ENCODE measurements at places on chromosomes 12 and 14.

- no peak for DNase-seq
These were observed 78.2 kb downstream of the PHLDA1 start for GRCh38 chr12:75953312-75953906.

GRCh38 chr14:91062600-91062999 lies 2.2 kb upstream of the RPS6KA5 start:
- DNase-seq, result no peak

DNA sequence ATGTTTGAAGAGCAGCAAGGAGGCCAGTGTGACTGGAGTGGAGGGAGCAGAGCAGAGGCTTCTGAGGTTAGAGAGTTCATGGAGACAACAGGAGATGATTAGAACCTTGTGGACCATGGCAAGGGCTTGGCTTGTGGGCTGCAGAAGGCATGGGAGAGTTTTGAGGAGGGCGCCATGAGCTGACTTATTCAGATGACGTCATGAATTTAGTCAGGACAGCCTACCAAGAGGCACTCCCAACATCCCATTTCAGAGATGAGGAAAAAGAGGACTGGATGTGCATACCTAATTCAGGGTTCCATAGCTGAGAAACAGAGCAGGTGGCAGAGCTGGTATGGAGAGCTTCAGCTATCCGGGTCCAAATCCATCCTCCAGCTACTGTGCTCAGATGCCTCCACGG lies 101.8 kb downstream of the PLXNC1 start:
- DNase-seq, result no peak

- DNase-seq, result no peak
These were observed 638.3 kb upstream of the TBX3 start for GRCh38 chr12:115322275-115322674.

GRCh38 chr12:130162267-130162666 lies at the start of gene FZD10:
TSS of gene FZD10 (plus strand) at chr12:130162464. CDS start at chr12:130162943, 479 bp downstream.
- DNase-seq, result peak; percentile 25

DNA sequence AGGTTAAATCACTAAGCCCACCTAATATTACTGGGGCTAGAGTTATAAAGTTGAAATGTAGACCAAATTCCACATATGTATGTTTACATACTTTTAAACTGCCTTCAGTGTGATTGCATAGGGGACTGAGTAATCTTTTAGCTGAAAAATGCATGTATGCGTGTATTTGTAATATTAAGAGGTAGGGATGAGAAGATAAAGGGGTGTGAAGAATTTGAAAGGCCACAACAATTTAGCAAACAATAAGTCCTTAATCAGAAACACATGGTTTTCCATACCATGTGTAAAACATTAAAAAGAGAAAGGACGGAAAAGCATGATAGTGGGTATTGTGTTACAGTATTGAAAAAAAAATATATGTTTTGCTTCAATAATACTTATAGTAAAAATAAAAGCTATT lies 919.9 kb upstream of the FLRT2 start:
- DNase-seq, result no peak

GRCh38 chr14:79856381-79856780 lies 354.9 kb downstream of the DIO2 start:
- no peak for DNase-seq

DNA sequence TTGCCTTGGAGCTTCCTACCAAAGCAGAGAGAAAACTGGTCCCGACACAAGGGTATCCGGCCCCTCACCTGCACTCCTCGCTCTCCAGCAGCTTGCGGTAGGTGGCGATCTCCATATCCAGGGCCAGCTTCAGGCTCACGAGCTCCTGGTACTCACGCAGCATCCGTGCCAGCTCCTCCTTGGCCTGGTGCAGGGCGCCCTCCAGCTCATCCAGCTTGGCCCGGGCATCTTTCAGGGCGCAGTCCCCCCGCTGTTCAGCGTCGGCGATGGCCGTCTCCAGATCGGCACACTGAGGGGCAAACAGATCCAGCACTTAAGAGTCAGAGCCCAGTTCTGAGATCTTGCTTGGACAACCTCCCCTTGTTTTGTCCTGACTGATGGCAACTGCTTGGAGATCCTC lies 13.7 kb downstream of the KRT72 start:
- no peak for DNase-seq

- DNase-seq, result peak; percentile 19
These were observed 86.7 kb downstream of the NCOR2 start for GRCh38 chr12:124480469-124481256.

DNA sequence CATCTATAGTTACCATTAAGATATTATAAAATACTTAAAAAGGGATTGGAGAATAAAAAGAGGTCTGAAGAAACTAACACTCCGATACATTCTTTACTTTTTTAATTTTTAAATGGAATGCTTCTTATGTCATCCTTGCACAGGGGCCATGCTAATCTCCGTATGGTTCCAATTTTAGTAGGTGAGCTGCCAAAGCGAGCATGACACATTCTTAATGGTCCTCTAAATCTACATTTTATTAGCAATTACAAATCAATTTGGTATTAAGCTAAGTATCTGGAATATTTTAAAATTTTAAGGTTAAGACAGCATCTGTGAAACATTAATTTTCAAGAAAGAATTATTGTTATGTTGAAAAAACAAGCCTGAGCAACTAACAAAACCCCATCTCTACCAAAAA lies 6.2 kb upstream of the ARID4A start:
- DNase-seq, result no peak

- no peak for DNase-seq
These were observed 19.6 kb downstream of the ASB2 start for GRCh38 chr14:93956514-93957332.

Measured in stimulated activated CD4-positive, alpha-beta T cell treated with anti-CD3 and anti-CD28 coated beads, Interleukin-4, amount 100 ng/mL, for 1 hour (primary cell).